Progenitor cell of endocrine pancreas (in vitro differentiated cells): ENCODE measurements at places on chromosomes 11 and 22.

- H3K27ac ChIP-seq: no peak overlapping the region
- no peak for DNase-seq
- H3K36me3 ChIP-seq: no peaks in the 10 kb centered on the region
- peaks cover 30% of the 10 kb centered on the region for H3K4me1 ChIP-seq
Measured at GRCh38 chr11:103845331-103845730, 191.1 kb upstream of the DDI1 start.

- no peaks in the 10 kb centered on the region for H3K27me3 ChIP-seq
- no peak overlapping the region for H3K4me3 ChIP-seq
- H3K4me1 ChIP-seq: peaks cover 8% of the 10 kb centered on the region
Measured at GRCh38 chr11:70899616-70900015, 352.8 kb downstream of the SHANK2 start.

GRCh38 chr11:62242021-62242420 is at the start of gene SCGB1D2:
Gene SCGB1D2, plus strand, starts transcription at chr11:62242239. Its CDS starts 69 bp downstream, at chr11:62242308.
- H3K27me3 ChIP-seq: peaks cover 27% of the 10 kb centered on the region
- H3K4me3 ChIP-seq: no peak within 1 kb of the TSS
- no peak for DNase-seq
- H3K36me3 ChIP-seq: no peaks in the 10 kb centered on the region

DNA sequence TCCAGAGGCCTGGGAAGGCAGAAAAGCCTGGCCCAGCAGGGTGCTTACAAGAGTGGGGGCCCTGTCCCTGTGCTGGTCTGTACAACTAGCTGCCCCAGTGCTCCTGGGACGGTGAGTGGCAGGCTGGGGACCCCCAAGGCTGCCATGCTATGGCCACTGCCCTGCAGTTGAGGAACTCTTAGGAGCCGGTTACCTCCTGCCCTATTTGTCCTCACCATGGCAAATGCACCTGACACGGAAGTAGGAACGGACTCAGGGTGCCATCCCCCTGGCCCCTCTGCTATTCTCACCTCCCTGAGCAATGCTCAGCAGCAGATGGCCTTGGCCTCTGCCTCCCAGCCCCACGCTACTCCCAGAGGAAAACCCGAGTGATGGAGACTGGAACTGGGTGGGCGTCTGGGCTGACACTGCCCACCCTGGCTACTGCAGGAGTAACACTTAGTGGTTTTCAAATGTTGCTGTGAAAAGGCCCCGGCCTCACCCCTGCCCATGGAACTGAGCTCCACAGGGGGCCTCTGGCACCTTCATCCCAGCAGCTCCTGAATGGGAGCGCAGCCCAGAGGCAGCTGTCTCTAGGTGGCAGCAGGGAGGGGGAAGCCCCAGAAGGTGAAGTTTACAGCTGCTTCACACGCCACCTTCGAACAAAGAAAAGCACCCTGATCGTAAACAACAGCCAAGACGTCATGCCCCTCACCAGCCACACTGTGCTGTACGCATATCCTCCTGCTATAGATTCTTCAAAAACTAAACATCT is 105.3 kb downstream of the CTTN start:
- H3K4me1 ChIP-seq: peaks cover 3% of the 10 kb centered on the region
- H3K4me3 ChIP-seq: no peak overlapping the region
- H3K27me3 ChIP-seq: no peaks in the 10 kb centered on the region

GRCh38 chr22:36405221-36405661 is 17.5 kb upstream of the MYH9 start:
- H3K4me3 ChIP-seq: no peak overlapping the region
- DNase-seq: no peak
- no peaks in the 10 kb centered on the region for H3K36me3 ChIP-seq
- H3K27ac ChIP-seq: no peak overlapping the region
- peaks cover 5% of the 10 kb centered on the region for H3K4me1 ChIP-seq

DNA sequence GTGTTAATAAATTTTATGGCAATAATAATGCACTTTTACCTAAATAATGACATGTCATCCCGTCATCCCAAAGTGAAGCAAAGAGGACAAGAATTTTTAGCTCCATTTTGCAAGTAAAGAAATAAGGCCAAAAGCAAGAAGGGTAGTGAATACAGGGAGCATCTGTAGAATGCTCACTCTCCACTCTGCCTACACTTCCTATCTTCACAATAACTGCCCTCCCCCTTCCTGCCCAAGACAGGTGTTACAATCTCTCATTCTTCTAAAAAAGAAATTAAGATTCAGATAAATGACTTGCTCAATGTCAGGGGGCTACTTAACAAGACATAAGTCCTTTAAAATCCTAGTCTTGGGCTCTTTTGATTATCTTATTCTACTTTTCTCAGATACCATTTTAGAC is 8.9 kb downstream of the RDX start:
- H3K36me3 ChIP-seq: peaks cover 3% of the 10 kb centered on the region
- peaks cover 20% of the 10 kb centered on the region for H3K4me1 ChIP-seq
- peak overlapping the region; percentile 43 for H3K27ac ChIP-seq
- no peaks in the 10 kb centered on the region for H3K27me3 ChIP-seq
- DNase-seq: no peak

DNA sequence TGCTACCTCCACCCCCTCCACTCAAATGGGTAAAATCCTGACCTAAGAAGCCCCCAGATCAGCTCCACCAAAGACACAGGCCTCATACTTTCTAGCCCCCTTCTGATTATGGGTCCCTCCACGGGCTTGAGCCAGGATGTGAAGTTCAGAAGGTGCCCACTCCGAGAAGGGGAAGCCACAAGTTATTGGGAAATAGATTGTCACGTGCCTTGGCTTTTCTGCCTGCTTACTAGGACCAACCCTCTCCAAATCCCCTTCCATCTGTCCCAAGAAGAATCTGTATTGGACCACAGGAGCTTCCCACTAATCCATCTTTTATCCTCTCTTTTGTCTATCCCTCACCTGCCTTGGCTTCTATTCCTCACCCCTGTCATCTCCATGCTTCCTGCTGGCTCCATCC is 3.0 kb upstream of the NRGN start:
- no peaks in the 10 kb centered on the region for H3K36me3 ChIP-seq
- H3K27me3 ChIP-seq: peaks cover 69% of the 10 kb centered on the region
- no peak for DNase-seq
- peaks cover 7% of the 10 kb centered on the region for H3K4me1 ChIP-seq
- peak overlapping the region; percentile 14 for H3K27ac ChIP-seq
- no peak overlapping the region for H3K4me3 ChIP-seq

- peaks cover 22% of the 10 kb centered on the region for H3K4me1 ChIP-seq
- DNase-seq: no peak
- H3K27ac ChIP-seq: peak overlapping the region; percentile 85
- no peaks in the 10 kb centered on the region for H3K27me3 ChIP-seq
Measured at GRCh38 chr11:22674470-22675439, 8.3 kb downstream of the GAS2 start.

DNA sequence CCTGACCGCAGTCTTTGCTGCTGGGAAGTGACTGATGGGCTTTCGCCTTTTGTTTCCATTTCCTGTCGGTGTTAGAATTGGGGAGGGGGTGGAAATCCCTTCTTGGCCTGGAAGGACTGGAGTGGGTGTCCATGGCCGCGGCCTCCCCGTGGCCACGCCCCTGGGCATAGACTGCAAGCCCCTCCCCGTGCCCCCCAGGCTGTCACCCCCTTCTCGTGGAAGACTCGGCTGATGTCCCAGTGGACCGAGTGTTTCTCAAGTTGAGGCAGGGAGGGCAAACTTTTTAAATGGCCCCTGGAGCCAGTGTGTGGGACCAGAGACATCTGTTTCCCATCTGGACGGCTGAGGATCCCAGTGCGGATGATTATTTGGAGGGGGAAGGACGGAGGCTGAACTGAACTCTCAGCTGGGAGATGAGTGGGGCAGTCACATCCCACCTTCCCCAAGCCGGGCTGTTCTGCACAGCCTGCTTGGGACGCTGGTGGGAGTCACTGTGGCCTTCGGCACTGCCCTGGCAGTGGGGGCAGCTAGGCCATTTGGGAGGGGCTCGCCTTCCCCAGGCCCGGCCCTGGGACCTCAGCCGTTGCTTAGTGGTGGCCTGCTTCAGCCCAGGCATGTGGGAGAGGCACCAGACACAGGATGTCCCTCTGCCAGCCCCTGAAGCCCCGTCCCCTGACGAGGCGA is 1.6 kb downstream of the CD81 start:
- H3K27ac ChIP-seq: peak overlapping the region; percentile 83
- peaks cover 7% of the 10 kb centered on the region for H3K4me1 ChIP-seq
- peaks cover 2% of the 10 kb centered on the region for H3K36me3 ChIP-seq
- H3K27me3 ChIP-seq: peaks cover 18% of the 10 kb centered on the region

GRCh38 chr11:36455658-36456111 is 54.4 kb downstream of the TRAF6 start:
- H3K36me3 ChIP-seq: no peaks in the 10 kb centered on the region
- no peak overlapping the region for H3K4me3 ChIP-seq
- peaks cover 19% of the 10 kb centered on the region for H3K4me1 ChIP-seq
- no peak overlapping the region for H3K27ac ChIP-seq

DNA sequence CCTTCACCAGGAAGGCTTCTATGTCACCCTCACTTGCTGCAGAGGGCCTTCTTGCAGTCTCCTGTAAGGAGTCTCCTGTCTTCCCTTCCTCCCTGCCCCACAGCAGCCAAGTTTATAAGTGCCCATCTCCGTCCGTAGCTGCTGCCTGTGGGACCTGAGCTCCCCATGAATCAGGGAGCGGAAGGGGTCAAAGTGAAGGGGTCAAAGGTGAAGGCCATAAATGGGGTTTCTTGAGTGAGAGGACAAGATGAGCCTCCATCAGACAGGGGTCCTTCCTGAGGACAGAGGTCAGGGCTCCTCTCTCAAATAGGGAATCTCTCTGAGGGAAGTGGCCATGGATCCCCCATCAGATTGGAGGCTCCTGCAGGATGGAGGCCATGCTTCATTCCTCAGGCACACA is 44.4 kb downstream of the ARRB1 start:
- H3K27me3 ChIP-seq: no peaks in the 10 kb centered on the region
- no peak overlapping the region for H3K27ac ChIP-seq
- peaks cover 14% of the 10 kb centered on the region for H3K4me1 ChIP-seq
- no peaks in the 10 kb centered on the region for H3K36me3 ChIP-seq
- DNase-seq: no peak

- H3K36me3 ChIP-seq: no peaks in the 10 kb centered on the region
- H3K4me3 ChIP-seq: no peak overlapping the region
- DNase-seq: no peak
- no peak overlapping the region for H3K27ac ChIP-seq
- H3K27me3 ChIP-seq: no peaks in the 10 kb centered on the region
Measured at GRCh38 chr11:86888164-86889000, 66.8 kb downstream of the FZD4 start.

DNA sequence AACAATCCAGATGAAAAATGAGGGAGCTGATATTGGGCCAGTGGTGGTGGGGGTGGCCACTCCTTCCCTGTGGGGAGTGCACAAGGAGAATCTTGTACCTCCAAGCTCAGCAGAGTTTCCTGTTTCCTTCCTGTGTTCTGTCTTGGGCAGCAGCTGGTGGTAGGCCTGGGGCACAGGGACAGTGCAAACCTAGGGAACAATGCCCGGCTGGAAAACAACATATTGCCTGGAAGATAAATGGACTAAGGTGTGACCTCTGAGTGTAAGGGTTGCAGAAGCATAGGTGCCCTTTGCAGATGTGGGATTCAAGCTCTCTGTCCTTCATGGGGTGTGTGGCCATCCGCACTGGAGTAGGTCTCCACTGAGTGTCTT is 5.8 kb upstream of the JAM3 start:
- H3K27ac ChIP-seq: no peak overlapping the region
- H3K27me3 ChIP-seq: peaks cover 40% of the 10 kb centered on the region
- no peaks in the 10 kb centered on the region for H3K4me1 ChIP-seq
- no peak overlapping the region for H3K4me3 ChIP-seq

GRCh38 chr11:64292460-64293254 is 1.6 kb downstream of the KCNK4 start:
- H3K4me3 ChIP-seq: no peak overlapping the region
- no peak overlapping the region for H3K27ac ChIP-seq
- peaks cover 69% of the 10 kb centered on the region for H3K27me3 ChIP-seq
- H3K36me3 ChIP-seq: peaks cover 6% of the 10 kb centered on the region
- no peak for DNase-seq
- H3K4me1 ChIP-seq: no peaks in the 10 kb centered on the region

DNA sequence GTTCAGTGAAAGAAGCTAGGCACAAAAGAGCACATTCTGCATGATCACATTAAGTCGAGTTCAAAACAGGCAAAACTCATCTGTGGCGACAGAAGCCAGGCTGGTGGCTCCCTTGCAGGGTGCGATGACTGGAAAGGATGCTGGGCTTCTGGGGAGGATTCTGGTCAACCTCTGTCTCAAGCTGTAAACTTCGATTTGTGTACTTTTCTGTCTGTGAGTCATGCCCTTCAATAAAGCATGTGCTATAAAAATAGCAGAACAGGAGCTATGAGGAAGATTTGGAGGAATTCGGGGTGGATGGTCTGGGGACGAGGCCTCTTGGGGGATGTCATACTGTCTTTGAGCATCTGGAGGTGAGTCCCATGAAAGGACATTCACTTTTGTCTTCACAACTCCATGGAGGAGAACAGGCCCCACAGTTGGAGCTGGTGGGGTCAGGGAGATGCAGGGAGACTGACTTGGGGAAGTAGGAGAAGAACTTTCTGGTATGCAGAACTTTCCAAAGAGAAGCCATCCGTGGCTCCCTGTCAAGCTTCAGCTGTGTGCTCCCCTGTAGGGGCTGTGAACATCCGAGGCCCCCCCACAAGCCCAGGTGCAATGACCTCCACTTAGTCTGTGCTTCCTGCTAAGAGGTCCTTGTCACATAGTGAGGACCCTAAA is 77.8 kb upstream of the LINC01488 start:
- no peaks in the 10 kb centered on the region for H3K27me3 ChIP-seq
- peaks cover 16% of the 10 kb centered on the region for H3K4me1 ChIP-seq
- DNase-seq: no peak
- H3K27ac ChIP-seq: peak overlapping the region; percentile 6
- H3K4me3 ChIP-seq: no peak overlapping the region
- H3K36me3 ChIP-seq: no peaks in the 10 kb centered on the region

GRCh38 chr11:64788321-64789215 is 10.2 kb upstream of the SF1 start:
- no peaks in the 10 kb centered on the region for H3K4me1 ChIP-seq
- peaks cover 1% of the 10 kb centered on the region for H3K36me3 ChIP-seq
- H3K4me3 ChIP-seq: no peak overlapping the region
- DNase-seq: no peak
- H3K27ac ChIP-seq: no peak overlapping the region
- H3K27me3 ChIP-seq: no peaks in the 10 kb centered on the region

DNA sequence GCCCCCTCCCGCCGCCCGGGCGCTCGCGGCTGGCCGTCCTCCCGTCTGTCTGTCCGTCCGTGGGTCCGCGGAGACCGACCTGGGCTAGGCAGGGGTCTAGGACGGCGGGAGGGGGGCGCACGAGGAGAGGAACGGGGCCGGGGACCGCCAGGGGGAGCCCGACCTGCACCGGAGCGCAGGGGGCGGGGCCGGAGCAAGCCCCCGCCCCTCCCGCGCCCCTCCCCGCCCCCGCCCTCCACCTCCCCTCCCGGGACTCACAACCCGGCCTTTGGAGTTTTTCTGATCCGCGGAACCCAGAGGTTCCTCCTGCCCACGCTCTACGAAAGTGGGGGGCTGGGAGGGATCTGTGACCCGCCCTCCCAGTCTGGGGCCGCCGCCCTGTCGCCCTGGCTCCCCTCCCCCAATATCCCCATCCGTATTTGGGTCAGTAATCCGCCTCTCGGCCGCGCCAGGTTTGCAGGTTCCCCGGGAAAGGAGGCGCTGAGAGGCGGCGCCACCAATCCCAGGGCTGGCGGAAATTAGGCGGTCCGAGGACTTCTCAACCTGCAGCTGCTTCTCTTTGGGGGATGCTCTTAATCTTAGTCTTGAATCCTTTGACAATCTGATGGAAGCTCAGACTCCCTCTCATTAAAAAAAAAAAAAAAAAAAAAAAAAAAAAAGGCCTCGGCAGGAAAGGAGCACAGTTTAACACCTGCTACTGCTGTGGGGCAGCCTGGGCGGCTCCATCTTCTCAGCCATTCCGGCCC is 925 bp upstream of the KCNJ11 start:
- peak overlapping the region; percentile 33 for H3K27ac ChIP-seq
- DNase-seq: peak; percentile 85
- peak overlapping the region; percentile 75 for H3K4me3 ChIP-seq
